ENCODE measurements at places on chromosomes 1 and 21.
A peak's percentile ranks its signal among the peaks of the same experiment; 100 is the strongest.

GRCh38 chr1:201050515-201051277 is 27.2 kb upstream of the KIF21B start:
- DNase-seq = no peak

DNA sequence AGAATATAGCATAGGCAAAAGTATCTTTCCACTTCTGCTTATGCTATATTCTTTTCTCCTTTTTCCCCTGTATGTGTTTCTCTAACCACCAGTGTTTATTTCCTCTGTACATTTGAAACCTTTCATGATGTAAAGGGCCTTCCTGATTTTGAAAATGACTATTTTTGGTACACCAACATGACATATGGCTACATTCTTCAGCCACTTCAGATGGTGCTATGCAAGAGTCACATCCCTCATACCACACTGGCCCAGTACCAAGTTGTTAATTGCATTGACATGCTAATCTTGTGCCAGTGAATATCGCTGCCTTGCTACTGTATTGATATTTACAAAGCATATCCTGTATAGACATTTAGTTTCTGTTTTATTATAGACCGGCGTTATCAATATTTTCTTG is 408.7 kb downstream of the NCAM2 start:
- no peak for DNase-seq

DNA sequence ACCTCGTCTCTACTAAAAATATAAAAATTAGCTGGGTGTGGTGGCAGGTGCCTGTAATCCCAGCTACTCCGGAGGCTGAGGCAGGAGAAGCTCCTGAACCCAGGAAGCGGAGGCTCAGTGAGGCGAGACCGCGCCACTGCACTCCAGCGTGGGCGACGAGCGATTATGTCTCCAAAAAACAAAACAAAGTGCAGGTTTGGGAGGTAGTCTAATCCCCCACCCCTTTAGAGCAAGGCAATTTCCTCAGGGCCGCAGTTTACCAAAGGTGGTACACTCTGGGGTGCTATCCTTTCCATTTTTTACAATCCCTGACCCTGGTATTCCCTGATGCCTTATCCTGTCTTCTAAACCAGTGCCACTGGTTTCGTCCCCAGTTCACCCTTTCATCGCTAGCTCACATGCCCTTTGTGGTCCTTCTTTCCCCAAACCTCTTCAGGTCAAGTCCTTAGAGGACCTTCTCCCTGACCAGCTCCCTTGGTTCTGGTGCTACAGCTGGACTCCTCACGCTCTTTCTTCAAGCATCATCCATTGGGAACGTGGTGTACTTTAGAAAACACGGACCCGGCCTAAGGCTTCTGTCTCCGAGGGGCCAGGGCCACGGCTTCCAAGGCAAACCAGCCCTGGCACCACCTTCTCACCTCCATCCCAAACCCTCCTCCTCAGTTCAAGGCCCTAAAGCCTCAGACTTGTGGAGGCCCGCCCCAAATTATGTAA is 873 bp downstream of the IFT25 start:
- DNase-seq = no peak

- no peak for DNase-seq
These were observed 520 bp downstream of the TMEM201 start for GRCh38 chr1:9589144-9589718.

GRCh38 chr1:75438355-75438754 is 172.6 kb downstream of the SLC44A5 start:
- DNase-seq = no peak

DNA sequence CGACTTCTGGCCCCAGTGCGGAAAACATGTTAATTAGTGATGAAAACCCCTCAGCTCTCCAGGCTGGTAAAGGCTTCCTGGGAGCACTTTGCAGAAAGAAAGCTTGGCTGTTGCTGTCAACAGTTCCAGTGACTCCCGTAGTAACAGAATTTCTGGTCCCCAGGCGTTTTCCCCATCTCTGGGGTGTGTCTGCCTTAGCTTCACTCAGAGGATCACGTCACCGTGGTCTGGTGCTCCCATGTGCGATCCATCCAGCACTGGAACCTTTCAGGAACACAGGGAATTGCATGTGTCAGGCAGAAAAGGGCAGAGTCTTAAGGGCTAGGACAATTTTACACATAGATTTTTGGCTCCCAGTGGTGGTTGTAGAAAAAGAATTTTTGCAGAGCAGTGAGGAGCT is 470.4 kb upstream of the USP24 start:
- DNase-seq = no peak

DNA sequence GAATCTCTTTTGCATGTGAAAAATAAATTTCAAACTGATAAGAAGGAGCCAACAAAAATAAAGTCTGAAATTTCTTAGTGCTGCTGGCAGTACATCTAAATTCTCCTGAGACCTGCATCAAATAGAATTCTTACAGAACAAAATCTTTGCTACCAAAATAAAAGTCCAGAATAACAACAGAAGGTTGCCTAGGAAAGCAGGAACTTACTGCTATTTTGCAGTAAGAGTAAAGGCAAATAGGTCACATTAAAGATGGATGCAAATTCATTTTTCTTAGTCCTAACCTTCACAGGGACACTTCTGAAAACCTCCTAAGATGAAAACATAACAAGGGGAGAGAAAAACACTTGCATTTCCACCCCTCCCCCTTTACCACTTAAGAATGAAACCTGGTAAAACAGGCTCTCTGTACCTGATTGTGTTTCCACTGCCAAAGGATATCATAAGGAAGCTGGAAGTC is 59.0 kb downstream of the RUSC1 start:
- peak; percentile 83 for DNase-seq

GRCh38 chr1:170156594-170156993 is 10.8 kb downstream of the NTMT2 start:
- DNase-seq = no peak

- peak; percentile 94 for DNase-seq
These were observed 51.9 kb upstream of the LPAR3 start for GRCh38 chr1:84944767-84945486.

GRCh38 chr1:203628201-203629015 is 1.8 kb downstream of the ATP2B4 start:
- DNase-seq = peak; percentile 48

- peak; percentile 91 for DNase-seq
These were observed at the start of gene SHC1 for GRCh38 chr1:154970631-154971340. SHC1 (minus strand) TSS chr1:154970747; CDS start chr1:154970526, 221 bp downstream.

DNA sequence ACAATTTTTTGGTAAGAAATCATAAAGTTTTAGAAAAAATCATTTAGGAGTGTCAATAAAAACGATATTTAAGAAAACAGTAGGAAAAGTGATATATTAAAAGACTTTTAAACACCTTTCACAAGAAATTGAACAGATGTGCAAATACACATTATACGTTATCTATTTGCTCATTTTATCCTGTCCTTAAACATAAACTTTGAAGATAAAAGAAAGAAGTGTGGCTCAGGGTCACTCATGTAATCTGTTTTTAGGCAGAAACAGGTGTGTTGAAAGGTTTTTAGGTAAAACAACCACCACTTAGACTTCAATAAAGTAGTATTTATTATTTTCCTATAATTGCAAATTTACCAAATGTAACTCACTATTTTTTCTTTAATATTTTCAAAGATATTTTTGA is 13.1 kb downstream of the AMY2B start:
- DNase-seq = no peak

- DNase-seq = no peak
These were observed 284.5 kb upstream of the PLXNA2 start for GRCh38 chr1:208528578-208529240.

DNA sequence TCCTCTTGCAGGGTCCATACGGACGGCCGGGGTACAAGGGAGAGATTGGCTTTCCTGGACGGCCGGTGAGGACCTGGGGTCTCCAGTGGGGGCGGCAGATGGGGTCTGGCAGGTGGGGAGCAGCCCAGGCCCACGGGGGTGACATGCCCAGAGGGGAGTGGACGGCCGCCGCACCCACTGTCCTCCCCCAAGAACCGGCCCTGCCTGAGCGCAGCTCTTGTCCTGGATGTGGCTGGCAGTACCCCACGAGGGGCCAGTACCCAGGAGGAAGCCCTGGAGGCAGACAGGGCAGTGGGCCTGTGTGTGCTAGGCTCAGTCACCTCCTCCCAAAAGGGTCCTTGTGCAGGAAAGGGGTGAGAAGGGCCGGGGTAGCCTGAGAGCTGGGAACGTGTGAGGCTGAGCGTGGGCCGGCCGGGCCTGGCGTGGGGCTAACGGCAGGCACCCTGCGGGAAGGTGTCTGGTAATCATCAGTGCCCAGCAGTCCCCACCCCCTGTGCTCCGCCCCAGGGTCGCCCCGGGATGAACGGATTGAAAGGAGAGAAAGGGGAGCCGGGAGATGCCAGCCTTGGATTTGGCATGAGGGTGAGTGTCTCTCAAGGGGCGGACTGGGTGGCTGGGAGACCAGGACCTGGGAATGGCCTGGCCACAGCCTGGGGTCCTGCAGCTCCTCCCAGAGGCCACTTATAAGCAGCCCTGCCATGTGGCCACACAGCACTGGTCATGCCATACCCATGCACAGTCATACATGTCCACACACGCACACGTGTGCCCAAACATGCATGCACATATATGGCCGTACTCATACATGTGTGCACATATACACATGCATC is 47.2 kb downstream of the SLC19A1 start:
- DNase-seq = no peak

- no peak for DNase-seq
These were observed 29.4 kb upstream of the PIGC start for GRCh38 chr1:172473302-172473701.

DNA sequence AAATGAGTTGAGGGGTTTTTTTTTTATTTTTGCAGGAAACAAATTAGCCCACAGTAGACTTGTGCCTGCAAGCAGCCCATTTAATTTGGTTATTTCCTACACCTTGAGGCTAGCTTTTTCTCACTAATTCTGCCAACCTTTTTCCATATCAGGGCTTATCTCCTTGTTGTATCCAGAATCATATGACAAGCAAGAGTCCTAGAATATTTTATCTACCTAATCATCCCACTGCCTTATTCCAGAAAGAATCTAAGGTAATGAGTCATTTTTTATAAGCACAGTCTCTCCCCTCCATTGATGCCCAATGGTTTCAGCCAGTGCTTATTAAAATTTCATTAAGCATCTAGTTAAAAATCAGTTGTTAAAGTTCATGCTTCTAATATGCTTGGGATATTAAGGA is 324.1 kb downstream of the BARHL2 start:
- DNase-seq = no peak

DNA sequence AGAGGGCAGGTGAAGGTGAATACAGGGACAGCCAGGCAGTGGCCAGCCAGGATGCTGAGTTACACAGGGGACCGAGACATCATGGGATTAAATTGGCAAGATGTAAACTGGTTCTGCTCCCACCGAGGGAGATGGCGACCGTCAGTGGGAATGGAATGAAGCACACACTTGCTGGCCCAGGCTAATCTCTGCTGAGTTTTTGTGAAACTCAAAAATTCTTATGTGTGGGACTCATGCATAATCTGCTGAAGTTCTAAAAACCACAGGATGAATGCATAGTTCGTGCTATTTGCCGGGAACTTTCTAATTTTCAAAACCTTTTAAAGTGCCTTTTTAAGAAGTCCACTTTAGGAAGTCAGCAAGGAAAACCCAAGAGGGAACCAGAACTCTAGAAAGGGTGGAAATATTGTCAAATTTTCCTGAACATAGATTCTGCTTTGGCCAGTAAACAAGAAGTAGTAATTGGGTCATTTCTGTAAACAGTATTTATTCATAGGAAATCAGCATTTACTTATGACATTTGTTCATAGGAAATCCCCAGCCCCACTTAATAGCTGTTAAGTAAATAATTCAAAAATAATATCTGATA is 85.4 kb upstream of the ROR1 start:
- DNase-seq = no peak

GRCh38 chr1:68497358-68497698 is 446 bp upstream of the DEPDC1 start:
- no peak for DNase-seq

- no peak for DNase-seq
These were observed 11.2 kb upstream of the LORICRIN start for GRCh38 chr1:153248176-153248879.

- no peak for DNase-seq
These were observed 529.6 kb upstream of the ZRANB2 start for GRCh38 chr1:71610476-71610875.

DNA sequence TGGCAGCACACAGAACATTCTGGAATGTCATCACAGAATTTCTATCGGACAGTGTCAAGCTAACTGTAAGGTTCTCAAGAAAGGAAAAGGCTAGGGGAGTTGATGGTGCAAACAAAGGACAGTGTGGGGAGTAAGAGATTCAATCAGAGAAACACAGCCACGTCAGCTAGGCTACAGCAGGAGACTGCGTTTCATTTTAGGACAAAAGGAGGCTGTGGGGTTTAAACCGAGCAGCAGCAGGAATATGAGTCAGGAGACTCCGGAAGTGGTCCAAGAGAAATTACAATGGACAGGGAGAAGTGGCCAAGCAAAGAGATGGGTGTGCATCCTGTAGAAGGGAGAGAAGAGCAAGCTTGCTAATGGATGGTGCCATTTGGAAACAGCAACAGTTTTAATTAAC is 37.4 kb upstream of the C1orf198 start:
- DNase-seq = no peak

DNA sequence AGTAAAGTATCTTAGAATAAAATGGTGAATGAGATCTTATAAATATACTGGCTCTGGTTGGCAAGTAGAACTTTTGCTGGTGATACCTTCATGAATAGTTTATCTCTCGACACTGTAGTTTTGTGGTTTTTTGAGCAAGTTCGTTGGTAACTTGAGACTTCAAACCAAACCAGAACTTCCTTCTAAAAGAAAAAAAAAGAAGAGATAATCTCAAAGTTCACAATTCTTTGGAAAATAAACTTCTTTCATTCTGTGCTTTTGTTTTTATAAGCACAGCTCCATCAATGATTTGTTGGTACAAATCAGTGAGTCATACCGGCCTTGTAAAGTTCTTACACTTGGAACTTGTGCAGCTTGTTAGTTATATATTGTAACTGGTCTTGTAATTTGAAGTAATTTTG is 2.3 kb downstream of the HIPK1 start:
- DNase-seq = no peak

DNA sequence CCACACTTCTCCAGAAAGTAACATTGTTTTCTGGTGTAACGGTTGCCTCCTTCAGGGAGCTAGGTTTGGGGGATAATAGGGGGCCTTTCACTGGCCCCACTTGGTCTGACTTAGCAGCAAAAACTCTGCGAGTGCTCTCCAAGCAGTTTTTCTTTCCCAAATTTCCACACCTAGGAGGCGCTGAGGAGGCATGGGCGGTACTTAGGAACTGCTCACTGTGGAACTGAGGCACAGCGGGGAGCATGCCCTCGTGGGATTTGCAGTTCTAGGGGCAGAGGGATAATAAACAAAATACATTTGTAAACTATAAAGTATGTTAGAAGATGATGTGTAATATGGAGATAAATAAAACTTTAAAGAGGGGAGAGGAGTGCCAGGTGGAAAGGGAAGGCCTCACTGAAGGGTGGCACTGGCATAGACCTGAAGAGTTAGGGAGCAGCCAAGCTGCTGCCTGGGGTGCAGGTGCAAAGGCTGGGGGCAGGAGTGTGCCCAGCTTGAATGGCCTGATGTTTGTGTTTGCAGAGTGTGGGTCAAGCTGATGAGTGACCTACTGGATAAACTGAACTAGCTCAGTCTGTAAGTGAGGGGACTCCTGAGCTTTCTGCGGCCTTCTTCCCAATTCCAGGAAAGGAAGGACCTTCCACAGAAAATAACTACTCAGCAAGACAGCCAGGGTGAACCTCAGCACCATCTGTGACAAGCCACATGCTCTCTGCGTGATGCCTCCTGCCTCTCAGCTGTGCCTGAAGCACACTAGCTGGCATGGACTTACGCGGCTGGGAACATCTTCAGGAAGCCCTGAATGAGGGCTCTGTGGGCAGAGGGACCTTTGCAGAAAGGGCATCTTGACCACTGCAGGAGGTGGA is 1.9 kb downstream of the EPHX1 start:
- DNase-seq = no peak

All from fibroblast of the conjunctiva (primary cell).